ENCODE measurements at places on chromosomes 2 and 18.

- no peak for DNase-seq
Measured at GRCh38 chr2:216685327-216685875, 9.9 kb downstream of the IGFBP5 start.

DNA sequence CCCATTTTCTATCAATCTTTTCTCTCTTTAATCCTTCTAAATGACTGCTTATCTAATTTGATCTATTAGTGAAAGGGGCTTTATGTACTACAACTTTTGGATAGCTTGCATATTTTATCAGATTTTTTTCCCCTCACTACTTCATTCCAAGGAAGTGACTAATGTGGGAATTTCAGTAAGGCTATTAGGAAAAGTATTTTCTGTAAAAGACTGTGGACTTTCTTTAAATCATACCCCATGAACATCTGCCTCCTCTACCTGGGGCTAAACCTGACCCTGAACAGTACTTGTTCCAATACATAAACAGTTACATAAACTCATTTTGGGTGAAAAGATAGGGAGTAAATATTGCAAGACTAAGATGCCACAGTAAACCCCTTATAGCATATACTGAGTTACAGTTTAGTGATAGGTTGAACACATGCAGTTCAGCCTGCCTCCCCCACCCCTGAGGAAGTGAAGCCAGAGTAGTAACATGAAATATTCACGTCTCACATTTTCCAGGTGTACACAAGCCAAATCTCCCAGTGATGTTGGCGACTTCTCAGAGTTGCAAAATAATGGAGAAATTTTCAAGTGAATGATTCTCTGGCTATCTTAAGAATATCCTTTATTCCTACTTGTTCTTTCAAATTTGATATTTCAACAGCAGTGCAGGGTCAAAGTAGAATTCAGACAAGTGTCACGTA is 590.9 kb upstream of the ZEB2 start:
- DNase-seq = no peak

GRCh38 chr2:225052703-225053102 is 10.4 kb upstream of the DOCK10 start:
- DNase-seq = peak; percentile 54

- no peak for DNase-seq
Measured at GRCh38 chr2:127118467-127118866, 11.5 kb upstream of the BIN1 start.

- DNase-seq = peak; percentile 65
Measured at GRCh38 chr2:159712929-159713420, 669 bp downstream of the MARCHF7 start.

DNA sequence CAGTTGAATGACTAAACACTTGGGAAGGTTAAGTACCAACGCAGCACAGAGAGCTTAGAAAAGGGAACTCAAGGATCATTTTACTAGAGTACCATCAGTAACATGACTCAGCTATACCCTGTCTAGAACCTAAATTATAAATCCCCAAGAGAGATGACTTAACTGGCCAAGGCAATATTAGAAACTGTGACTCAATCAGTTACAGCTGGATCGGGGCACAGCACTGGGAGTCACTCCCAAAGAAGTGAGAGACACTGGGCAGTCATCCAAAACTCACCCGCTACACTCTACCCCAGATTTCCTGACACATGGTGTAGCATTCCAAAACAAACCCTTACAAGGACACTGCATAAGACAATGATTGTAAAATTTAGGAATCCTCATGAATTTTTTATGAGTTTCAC is 17.7 kb downstream of the IWS1 start:
- DNase-seq = peak; percentile 76

DNA sequence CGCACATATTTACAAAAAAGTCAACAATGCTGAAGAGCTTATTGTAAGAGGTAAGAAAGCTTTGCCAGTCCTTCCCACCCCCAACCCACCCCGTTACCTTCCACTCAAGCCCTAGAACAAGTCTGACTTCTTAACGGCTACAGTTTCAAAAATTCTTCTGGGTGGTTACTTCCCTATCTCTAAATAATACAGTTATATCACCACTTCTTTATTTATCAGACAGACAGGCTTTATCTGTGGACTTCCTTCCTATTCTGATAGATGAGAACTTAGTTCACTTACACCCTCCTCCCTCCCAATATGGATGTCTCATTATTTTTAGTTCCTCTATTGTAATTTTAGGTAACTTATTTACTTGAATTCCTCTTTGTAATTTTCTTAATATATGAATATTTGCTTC is 26.7 kb upstream of the ACTR3 start:
- peak; percentile 17 for DNase-seq

GRCh38 chr2:176242276-176242675 is 27.0 kb upstream of the MTX2 start:
- DNase-seq = no peak

DNA sequence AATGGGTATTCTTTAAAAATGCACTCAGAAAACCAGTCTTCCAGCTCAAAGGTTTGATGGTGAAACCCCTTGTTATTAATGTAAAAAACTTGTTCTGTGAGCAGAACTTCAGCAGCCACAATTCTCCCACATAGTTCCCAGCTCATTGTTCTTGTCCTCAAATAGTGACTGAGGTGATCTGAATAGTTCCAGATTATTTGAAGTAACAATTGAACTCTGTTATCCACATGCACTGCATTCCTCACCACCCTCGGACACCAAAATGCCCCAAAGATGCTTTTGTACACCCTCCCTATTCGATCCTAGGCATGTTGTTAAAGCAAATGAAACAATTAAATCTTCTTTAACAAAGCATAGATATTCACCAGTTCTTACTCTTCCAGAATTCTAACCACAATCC is 2186.8 kb upstream of the CELF4 start:
- DNase-seq = no peak

GRCh38 chr2:176174824-176175708 is 13.4 kb upstream of the HOXD1 start:
- no peak for DNase-seq

- DNase-seq = no peak
Measured at GRCh38 chr2:181944914-181945291, 40.8 kb upstream of the PPP1R1C start.

DNA sequence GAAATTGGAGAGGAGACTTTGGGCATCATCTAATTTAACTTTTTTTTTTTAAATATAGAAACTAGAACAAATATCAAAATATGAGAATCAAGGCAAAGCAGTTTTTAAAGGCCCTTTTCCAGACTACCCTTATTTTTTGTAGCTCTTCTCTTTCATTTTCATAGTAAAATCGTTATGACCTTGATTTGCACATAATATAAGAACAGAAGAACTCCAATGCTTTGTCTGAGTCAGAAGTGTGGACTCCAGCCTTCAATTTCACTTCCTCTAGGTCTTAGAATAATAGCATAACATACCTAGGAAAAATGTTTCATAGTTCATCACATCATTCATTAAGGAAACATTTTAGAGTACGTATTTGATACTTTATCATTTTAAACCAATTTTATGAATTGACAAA is 74.4 kb downstream of the ANKRD12 start:
- DNase-seq = no peak

- no peak for DNase-seq
Measured at GRCh38 chr2:102154946-102155702, 12.6 kb downstream of the IL1R1 start.

- DNase-seq = no peak
Measured at GRCh38 chr2:235806986-235807750, 313.3 kb downstream of the AGAP1 start.

DNA sequence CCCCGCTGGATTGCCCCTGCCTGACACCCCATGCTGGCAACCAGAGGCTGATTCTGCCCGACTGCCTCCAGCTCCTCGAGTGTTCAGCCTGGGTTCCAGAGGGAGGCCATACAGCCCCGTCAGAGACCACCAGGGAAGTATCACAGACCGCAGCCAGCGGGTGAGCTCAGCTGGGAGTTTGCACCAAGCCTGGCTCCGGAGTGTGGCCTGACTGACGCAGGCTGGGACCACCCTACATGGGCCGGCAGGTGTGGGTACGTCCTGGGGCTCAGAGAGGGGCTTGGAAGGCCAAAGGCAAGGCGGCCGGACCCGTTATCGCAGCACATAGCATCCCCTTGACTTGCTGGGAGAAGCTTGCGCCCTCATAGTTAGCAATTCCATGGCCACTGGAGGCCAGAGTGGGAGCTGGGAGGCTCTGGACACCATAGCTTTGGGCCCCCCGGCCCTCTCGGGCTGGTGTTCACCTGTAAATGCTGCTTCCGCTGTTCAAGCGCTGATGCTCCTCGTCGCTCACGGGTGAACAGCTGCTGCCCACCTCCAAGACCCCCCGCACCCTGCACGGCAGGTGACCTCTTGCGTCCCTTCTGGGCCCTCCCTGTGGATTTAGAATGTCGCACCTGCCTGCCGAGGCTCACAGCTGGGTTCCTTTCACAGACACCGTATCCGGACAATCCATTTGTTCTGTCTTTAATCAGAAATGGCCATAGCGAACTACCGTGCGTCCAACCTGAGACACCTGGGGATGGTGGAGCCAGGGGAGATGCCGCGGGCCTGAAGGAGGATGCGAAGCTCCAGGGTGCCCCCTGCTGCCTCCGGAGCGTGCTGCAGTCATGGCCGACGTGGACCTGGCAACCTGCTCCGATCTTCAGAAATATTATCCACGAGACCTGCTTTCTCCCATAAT is 31.2 kb upstream of the SLC66A3 start:
- peak; percentile 60 for DNase-seq

GRCh38 chr2:166916987-166917386 is 28.7 kb downstream of the XIRP2 start:
- no peak for DNase-seq

DNA sequence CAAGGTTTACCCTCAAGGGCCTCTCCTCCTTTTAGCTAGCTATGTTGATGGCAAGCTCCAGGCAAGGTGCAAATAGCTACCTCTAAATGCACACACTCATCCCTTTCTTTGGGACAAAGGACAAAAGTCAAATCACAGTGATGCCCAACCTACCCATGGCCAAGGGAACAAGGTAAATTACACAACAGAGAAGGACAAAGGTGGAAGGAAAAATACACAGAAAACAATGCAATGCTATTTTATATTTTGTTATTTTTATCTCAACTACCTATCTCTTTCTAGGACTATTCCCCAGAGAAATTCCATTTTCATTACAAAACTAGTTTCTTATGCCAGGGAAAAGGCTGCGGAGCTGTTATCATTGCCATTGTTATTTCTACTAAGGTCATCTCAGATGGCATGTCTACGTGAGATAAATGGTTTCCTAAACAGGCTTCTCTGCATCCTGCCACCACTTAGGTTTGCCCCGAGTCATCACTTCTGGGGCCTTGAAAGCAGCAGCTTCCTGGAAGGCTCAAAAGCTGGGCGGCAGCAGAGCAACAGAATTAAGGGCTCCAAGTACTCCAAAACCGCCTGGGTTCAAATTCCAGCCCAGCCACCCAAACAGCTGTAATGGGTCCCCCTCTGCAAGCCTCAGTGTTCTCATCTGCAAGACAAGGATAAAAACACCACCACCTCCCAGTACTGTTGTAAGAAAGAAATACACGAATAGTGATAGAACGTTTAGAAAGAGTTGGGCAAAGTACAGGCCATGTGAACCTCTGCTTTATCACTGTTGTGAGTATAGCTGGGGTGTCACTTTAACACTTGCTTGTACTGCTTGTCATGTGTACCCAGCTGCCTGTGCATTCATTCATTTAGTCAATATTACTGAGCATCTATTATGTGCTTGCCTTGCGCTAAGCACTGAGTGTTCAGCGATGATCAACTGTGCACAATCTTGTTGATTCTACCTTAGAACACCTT is 20.9 kb downstream of the BCL2 start:
- peak; percentile 54 for DNase-seq

DNA sequence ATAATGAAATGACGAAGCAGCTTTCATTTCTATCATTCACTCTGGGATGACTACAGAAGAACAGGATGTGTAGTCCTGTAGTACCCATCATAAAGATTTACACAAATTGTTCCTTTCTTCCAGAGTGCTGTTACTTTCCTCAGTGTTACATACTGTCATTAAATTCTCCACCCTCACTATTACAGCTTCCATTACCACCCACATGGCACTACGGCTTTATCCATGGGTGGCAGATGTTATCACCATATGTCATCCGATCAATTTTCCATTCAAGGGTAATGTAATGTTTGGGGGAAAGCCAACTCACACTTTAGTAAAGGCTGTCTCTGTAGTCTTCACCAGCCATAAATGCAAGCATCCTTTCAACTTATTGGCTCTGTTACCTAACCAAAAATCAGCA is 7.1 kb upstream of the CSRNP3 start:
- no peak for DNase-seq

GRCh38 chr2:2566396-2567323 is 235.6 kb upstream of the MYT1L start:
- DNase-seq = no peak

DNA sequence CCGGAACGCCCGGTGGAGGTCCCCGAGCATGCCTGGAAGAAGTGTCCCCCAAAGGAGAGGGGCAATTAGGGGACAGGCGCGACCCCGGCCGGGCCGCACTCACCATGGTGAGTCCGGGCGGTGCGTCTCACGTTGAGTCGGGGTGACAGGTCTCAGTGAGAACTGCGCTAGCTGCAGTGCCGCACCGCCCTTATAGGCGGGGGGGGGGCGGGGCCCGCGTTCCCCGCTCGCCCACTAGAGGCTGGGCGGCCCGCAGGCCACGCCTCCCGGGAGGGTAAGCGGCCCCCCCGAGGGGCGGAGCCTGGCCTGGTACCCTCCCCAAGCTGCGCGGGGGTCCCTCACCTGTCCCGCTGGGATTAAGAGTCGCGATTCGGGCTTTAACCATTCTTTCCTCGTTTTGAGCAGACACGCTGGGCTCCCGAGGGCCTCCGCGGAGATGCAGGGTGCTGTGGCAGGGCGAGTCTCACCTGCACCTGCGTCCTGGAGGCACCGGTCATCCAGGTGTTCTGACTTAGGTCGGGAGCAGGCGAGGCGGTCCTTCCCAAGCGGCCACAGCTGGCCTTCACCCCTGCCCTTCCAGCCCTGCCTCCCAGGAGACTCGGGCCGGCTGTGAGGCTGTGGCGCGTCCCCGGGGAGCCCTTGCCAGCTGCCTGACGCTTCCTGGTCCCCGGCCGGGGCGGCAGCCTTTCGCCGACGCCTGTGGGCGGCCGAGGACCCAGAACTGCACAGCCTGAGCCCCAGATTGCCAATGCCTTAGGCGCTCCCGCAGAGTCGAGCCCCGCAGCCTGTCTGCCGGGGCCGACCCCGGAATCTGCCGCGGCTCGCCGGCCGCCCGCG is at the start of gene TUBA4A:
TSS of gene TUBA4A (minus strand) at position 166 of the 837 bp plus-strand sequence. CDS start at position 106, 60 bp downstream.
- peak; percentile 84 for DNase-seq

DNA sequence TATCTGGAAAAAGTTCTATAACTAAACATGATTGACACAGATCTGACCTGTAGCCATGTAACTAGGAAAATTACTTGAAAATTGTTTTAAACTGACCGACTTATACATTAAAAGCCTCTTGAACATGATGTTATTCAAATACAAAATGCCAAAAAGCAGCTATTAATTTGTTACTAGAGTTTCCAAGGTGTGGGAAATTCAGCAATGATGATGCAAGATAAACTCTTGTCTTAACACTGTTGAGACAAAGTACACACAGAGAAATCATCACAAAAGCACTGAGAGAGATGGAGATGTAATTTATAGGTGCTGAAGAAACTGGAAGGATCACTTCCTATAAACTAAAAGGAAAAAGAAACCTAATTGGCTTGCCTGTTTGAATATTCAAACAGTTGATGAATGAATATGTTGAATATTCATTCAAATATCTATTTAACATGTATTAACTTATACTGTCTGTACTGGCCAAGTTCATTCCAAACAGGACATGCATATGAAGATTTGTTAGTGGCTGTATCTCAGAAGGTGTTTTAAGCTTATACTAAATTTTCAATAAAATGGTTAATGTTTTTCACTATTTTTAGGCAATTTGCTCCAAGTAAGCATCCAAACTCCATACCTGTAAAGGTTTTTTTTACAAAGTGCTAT is 34.6 kb upstream of the WDR75 start:
- DNase-seq = no peak

GRCh38 chr2:111643759-111644158 is 240.2 kb downstream of the ANAPC1 start:
- no peak for DNase-seq

GRCh38 chr18:48455555-48456478 is 46.6 kb upstream of the ZBTB7C start:
- peak; percentile 52 for DNase-seq
